Skin of body (tissue), 3 donors: ENCODE measurements at places on chromosomes 16 and 17. TPM values are rescaled to one million over a fixed set of nuclear protein-coding genes. Genes with fewer than 3 reads are reported as not detected.

GRCh38 chr17:8016632-8017424 lies 14.4 kb downstream of the GUCY2D start:
- peak; percentile 5 for DNase-seq

DNA sequence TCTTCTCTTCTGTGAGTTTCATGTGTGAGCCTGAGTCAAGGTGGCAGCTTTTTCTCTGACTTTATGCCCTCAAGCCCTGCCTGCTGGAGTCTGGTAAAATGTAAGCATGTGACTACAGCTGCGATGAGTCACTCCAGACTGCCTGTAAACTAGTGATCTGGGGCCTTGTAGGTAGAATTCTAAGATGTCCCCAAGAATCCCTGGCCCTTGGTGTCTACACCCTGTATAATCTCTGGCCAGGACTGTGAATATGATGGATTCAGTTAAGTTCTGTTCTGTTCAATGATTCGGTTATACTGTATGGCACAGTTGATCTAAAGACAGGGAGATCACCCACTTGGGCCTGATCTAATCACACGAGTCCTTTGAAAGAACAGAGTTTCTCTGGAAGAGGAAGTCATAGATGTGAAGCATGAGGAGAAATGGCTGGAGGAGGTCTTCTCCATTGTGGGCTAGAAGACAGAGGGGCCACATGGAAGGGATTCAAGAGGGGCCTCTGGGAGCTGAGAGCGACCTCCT lies 29.8 kb downstream of the PRSS54 start:
- DNase-seq, result no peak

DNA sequence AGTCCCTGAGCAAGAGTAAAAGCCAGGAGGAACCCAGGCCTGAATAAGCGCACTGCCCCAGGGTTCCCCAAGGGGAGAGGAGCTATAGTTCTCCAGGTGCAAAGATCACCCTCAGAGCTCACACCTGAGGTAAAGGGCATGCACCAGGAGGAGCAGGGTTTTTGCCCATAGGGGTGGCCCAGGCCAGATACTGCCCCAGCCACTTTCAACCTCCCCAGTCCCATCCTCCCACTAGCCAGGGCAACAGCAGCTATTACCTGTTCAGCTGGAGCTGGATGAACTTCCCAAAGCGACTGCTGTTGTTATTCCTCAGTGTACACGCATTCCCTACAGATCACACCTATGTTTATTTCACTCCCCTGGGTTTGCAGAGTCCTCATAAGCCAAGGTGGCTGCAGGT lies 19.8 kb downstream of the MYO19 start:
- DNase-seq, result no peak

DNA sequence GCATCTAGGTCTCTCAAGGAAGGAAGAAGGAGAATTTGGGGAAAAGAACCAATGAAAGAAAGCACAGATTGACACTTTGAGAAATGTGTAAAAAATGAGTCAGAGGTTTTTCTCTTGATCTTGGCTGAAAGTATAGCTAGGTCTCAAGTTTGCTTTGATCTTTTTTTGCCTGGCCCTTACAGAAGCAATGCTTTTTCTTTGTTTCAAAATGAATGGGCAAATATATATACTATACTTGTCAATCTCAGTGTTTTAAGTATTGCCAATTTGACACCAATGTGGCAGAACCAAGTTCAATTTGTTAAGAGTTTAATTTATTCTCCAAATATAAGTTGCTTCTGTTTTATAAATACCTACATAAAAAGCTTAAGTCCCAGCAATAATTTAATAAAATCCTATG lies 119.6 kb downstream of the PPM1E start:
- no peak for DNase-seq

DNA sequence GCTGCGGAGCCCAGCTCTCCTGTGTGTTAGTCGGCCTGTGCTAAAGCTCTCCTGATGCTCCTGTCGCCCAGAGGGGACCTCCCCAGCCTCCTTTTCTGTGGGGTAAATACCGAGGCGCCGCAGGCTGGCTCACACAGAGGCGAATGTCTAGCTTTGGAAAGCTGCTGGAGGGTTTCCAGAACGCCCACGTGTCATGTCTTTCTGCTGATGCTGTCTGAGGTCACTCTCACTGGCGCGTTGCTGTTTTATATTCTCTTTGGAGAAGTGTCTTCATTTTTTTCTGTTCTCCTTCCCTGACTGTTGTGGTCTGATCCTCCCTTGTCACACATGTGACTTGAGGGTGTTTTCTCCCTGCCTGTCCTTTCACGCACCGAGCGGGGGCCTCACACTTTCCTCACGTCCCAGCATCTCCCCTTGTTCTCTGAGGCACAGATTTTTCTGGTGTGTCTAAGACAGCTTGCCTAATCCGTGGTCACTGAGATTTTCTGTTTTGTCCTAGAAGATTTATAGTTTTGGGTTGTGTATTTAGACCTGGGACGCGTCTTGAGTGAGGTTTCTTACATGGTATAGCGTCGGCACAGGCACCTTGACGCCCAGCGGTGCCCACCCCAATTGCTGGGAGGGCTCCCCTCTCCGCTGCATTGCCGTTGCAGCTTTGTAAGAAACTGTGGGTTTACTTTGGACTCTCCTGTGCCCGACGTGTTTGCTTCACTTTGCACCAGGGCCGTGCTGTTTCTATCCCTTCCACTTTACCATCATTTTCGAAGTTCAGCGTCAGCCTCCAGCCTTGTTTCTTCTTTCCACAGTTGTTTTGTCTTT lies 92.1 kb upstream of the ZNF750 start:
- no peak for DNase-seq

- DNase-seq, result no peak
Observed at GRCh38 chr17:74430706-74431567, 951 bp upstream of the GPRC5C start.

DNA sequence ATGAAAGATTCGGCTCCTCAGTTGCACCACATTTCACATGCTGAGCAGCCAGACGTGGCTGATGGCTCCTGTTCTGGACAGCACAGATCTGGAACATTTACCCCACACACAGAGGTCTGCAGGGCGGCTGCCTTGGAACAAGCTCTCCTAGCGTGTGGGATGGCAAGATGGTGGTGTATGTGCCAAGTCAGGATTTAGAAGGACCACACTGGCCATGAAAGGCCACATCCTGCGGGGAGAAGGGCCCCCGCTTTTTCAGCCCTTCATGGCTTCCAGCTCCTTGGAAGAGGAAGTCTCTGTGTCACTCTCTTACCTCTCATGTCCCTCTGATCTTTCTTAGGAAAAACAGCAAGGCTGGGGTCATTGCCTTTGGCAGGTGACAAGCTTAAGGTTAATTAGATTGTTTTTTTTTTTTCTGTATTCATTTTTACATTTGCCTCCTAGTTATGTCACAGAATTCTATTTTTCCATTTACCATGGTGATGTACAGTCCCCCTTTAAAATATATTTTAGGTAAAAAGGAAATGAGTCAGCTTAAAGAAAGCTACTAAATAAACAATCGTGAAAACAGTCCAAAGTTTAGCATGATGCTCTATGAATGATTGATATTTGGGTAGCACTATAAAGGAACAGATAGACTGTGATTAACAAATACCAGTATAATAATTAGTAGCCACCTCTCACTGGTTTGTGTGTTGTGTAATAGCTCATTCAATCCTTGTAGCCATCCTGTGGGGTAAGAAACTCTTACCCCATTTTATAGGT lies 396.6 kb downstream of the CPPED1 start:
- DNase-seq, result no peak

GRCh38 chr17:36183001-36183971 lies 6.8 kb upstream of the TBC1D3B start:
- DNase-seq, result peak; percentile 35

- DNase-seq, result peak; percentile 27
Observed at GRCh38 chr16:56423584-56424403, 1.6 kb downstream of the AMFR start.

GRCh38 chr17:42179911-42180410 lies 981 bp downstream of the KCNH4 start:
- no peak for DNase-seq

DNA sequence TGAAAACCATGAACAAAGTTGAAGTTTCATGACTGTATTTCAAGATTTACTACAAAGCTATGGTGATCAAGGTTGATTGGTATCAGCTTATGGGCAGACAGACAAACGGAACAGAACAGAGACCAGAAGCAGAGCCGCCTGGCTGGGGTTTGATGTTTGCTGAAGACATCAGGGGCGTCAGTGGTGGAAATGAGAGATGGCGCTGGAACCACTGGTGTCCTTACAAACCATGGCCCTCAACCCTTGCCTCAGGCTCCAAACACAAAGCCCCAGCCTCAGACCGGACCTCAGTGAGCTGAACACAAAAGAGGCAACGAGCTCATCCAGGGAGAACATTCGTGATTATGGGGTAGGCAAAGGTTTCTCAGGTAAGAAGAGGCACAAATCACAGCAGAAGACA lies 113.0 kb upstream of the METRNL start:
- no peak for DNase-seq

DNA sequence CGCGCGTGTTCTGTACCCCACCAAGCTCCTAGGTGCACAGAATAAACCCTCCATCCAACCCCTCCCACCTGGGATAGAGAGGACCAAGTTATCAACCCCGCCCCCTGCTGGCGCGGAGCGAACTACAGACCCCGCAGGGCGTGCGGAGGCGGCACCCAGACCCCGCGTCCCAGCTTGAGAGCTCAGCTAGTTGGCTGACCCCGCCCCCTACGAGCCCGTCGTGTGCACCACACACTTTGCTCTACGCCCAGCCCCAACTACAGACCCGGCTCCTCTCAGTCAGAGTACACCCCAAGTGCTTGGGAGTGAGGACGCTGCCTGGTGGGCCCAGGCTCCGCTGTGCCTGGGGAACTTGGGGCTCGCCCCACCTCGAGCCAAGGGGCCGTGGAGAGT lies 1.5 kb downstream of the GRIN2A start:
- no peak for DNase-seq

- DNase-seq, result no peak
Observed at GRCh38 chr17:41617136-41617535, 4.6 kb upstream of the KRT16 start.

DNA sequence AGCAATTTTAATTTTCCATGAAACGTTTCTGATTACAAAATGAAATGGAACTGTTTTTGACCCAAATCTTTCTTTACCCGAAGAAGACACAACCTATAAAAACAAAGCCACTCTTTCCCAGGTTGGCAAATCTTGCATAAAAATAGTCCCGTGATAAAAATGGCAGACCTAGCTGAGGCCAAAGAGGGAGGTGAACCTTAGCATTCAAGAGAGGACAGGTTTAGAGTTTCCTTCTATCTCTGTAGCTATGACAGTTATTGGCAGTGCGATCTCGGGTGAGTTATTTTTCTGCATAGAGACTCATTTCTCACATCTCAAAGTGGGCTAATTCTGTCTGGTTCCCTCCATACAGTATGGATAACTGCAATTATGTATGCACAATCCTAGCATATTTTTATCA lies 241.4 kb downstream of the MAP2K6 start:
- DNase-seq, result no peak

GRCh38 chr17:36885153-36885735 lies 52.0 kb upstream of the LHX1 start:
- no peak for DNase-seq

Gene ADAD2
- total RNA-seq, result 0.39 TPM

Gene MOSMO
- total RNA-seq, result 13.6 TPM

Gene CLEC19A
- total RNA-seq, result not detected

Gene ARHGDIG
- 0.99 TPM for total RNA-seq

Gene TBC1D28
- not detected for total RNA-seq

Gene CCDC92B
- total RNA-seq, result 0.10 TPM

Gene PDE6G
- 0.49 TPM for total RNA-seq

Gene TERB1
- 0.10 TPM for total RNA-seq

Gene PTX4
- total RNA-seq, result 0.10 TPM

Gene TBC1D3C
- not detected for total RNA-seq

Gene C17orf100
- total RNA-seq, result 0.89 TPM
